Activated CD4-positive, alpha-beta T cell treated with anti-CD3 and anti-CD28 coated beads, Interleukin-10, Interleukin-2, amounts not matched to agents 100 ng/mL and 50 ng/mL, durations not matched to agents 16 hours and 8 hours (primary cell): ENCODE measurements at places on chromosomes 1 and 21.
A peak's percentile ranks its signal among the peaks of the same experiment; 100 is the strongest.

- DNase-seq, result no peak
Observed at GRCh38 chr1:50710099-50710498, 250.0 kb downstream of the FAF1 start.

DNA sequence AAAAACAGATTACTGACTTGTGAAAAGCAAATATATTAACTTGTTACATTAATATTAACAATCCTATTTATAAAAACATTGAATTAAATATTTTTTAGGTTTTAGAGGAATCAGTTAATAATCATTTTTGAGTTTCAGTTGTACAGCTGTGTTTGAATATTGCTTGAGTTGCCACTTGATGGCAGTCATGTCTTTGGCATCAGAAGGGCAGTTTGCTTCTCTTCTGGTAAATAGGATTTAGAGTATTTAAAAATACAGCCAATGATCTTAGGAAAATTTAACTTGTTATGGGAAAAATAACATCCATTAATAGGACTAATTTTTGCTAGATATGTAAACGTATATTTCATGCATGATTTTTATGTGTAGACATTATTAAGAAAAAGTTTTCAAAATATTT is 234.1 kb downstream of the NCAM2 start:
- no peak for DNase-seq

GRCh38 chr21:37711286-37711829 is 204.9 kb downstream of the KCNJ6 start:
- no peak for DNase-seq

DNA sequence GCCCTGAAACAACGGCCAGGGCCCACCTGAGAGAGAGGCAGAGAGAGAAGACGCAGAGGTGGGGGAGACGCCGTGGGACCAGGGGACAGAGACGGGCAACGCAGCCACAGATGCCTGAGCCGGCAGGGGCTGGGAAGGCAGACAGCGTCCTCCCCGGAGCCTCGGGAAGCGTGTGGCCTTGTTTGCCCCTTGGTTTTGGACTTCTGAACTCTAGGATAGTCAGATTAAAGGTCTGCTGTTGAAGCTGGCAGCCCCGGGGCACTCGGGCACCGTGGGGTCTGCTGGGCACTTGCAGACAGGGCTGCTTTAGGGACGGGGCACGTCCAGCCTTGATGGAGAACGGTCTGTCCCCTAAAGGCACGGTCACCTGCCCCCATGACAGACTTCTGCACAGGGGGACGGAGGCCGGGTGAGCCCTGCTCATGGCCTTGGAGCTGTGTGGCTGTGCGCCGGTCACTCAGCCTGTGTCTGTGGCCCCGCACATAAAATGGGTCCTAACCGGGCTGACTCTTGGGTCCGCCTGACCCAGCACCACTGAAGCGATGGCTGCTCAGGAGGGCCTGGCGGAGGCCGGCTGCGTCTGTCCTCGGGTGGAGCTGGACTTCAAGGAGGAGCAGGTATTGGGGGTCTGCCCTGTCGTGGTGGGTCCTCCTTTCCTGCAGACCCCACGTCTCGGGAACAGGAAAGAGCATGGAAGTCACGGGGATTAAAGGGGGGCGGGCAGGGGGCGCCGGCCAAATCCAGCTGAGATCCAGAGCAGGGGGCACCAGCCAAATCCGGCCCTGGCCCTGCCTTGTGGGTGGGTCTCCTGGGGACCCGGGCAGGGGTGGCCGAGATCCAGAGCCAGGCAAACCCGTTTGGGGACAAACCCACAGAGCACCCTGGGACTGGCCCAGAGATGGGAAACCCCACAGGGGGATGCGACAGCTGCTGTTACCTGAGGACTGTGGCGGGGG is 9.6 kb upstream of the RNF223 start:
- DNase-seq, result no peak

GRCh38 chr1:152143150-152143887 is 15.7 kb downstream of the RPTN start:
- peak; percentile 71 for DNase-seq

GRCh38 chr1:161782886-161783285 is 16.8 kb downstream of the ATF6 start:
- DNase-seq, result no peak

DNA sequence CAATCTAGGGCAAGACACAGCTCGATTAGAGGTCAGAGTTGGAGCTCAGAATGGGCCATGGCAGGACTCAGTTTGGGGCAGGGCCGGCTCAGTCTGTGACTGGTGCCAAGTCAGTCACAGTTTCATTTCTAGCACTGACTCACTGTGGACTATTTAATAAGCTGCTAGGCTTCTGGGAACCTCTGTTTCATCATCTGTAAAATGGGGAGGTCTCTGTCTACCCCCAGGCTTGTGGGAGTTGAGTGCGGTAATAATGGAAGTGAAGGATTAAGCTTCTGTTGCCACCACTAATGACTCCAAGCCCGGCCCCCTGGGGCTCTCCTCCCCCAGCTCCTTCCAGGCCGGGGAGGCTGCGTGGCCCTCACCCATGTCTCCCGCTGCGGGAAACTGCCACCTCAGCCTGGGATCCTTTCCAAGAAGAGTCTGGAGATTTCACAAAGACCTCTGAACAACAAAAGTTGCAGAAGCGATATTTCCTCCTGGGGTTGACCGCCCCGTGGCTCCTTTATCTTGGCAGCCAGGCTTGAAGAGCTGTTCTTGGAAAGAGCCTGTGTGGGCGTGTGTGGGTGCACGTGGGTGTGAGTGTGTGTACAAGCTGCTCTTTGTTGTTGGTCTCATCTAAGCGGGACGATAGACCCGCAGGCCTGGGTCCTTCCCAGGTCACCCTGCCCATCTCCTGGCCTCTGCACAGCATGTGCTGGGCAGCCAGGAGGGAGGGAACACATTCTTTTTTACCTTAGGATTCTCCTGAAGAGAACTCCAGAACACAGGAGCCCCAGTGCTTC is 29.1 kb downstream of the KNCN start:
- DNase-seq, result peak; percentile 89

DNA sequence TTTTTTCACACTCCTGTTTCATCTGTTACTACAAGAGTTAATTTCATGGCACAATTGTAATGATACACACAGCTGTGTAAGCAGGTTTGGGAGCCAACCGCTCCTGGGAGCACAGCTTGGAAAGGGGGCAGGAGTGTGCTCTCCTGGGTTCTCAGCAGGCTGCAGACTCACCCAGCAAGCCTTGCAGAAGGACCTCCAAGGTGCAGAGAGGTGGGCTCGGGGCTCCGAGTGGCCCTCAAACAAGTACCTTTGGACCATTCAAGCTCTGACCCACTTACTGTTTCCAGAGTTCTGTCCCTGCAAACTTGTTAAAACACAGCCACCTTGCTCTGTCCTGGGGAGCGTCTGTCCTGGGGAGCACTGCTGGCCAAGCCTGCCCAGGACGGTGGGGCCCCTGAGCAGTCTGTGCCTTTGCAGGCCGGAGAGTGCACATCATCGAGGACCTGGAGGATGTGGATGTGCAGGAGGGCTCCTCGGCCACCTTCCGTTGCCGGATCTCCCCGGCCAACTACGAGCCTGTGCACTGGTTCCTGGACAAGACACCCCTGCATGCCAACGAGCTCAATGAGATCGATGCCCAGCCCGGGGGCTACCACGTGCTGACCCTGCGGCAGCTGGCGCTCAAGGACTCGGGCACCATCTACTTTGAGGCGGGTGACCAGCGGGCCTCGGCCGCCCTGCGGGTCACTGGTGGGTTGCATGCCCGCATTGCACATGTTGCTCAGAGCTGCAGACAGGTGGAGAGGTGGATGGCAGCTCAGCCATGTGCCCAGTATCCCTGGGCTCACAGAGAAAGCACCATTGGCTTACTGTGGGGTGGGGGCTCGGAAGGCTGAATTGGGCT is 78.0 kb downstream of the OBSCN start:
- no peak for DNase-seq

- no peak for DNase-seq
Observed at GRCh38 chr1:97685360-97685759, 235.5 kb downstream of the DPYD start.

DNA sequence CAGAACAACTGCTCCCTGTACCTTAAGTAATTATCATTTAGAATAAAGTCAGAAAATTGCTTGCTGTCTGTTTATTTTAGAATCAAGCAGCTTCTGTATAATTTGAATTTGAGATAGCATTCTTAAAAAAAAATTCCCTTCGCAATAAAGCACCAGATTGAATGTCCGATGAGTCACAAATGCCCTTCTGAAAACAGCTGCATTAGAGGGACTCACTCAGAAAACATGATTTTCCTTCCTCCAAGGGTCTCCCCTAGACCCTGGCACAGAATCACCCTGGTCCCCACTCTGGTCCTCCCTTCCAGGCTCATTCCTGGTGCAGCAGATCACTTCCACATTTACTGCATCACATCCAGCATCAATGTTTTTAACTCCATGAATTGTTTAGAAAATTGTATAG is 471.1 kb upstream of the VAMP3 start:
- DNase-seq, result no peak

GRCh38 chr1:206472024-206472423 is 1.7 kb downstream of the IKBKE start:
- peak; percentile 43 for DNase-seq

DNA sequence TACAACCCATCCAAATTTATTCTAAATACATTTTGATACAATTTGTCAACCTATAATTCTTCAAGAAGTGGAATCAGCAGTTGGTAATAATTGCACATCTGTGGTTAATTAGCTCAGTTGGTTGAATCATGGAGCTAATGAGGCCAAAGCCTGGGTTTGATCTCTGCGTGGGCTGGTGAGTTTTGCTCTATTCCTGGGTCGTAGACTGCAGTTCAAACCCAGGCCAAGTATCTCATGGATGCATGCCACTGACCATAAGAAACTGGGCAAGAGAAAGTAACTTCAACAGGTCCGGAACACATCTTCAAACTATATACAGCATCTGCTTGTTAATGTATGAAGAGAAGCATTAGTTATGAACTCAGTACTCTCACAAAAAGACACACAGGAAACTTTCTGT is 779.7 kb downstream of the USP25 start:
- DNase-seq, result no peak

GRCh38 chr1:86503406-86504136 is 34.8 kb downstream of the CLCA1 start:
- DNase-seq, result no peak

GRCh38 chr1:157639800-157640199 is 41.9 kb upstream of the FCRL4 start:
- DNase-seq, result no peak

DNA sequence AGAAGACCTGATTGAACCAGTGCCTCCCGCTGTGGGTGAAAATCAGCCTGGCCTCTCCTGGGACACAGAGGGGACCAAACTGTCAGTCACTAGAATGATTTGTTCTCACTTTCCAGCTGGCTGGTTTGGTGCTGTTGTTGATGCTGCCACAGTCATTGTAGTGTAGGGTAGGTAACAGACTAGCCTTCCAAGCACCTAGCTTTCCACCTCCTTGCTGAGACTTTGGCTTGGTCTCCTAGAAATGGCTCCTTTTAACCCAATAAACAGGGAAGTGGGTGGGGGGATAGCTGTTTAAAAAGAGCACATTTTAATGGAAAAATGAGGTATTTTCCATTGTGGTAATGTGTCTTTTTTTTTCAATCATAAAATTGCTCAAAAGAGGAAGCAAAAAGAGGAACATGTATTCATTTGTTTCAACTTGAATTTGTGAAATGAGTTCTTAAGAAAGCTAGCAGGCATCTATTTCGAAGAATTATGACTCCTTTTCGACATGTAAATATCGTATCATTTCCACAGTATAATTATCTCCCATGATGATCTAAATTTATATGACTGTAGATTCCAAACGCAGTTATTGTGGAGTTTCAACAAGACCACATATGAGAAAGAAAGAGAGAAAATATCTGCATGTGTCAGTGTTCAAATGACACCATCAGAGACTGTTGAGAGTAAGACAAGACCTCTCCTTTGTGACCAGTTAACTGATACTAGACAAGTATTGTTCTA is 190.1 kb downstream of the HLX start:
- peak; percentile 50 for DNase-seq

DNA sequence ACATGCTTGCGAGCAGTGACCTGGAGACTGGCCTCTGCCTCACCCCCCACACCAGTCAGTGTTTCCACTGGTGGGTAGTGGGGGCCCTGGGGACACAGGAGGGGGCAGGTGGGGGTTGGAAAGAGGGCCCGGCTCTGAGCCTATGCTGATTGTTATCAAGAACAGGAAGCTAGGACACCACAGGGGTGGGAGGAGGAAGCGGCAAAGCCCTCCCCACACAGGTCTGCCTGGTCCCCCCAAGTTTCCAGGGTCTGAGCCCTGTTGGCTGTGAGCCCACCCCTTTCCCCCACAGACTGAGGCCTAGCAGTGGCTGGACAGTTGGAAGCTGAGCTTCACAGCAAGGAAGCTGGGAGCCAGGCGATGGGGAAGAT is 1.6 kb upstream of the PTPN7 start:
- peak; percentile 71 for DNase-seq
